Effector CD8-positive, alpha-beta T cell (primary cell): ENCODE measurements at places on chromosomes 5 and 9.

DNA sequence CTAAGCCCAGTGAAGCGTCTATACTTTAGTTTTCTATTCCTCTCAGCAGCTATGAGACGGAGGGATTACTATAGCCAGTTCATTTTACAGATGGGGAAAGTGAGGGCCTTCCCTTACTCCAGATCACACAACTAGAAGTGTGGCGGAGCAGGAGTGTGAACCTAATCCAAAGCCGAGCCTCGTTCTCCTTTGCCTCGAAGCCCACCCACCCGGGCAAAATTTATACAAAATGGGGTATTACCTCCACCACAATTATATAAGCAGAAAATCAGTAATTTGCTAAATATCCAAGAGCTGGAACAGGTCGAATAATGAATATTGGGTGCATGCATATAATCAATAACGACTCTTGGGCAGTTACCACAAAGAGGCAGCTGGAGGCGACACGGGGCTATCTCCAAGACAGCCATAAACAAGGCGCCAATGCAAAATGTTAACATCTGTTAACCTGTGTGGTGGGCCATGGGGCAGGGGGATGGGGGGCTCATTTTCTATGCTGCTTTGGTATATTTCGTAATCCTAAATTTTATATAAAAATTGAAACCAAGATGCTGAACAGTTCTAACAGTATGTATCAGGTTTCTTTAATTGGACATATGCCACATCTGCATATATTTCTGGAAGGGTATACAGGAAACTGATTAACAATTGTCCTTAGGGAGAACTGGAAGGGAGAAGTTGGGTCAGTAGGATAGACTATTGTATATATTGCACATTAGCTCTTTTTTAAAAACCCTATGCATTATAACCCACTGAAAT, 1.2 kb upstream of the RNF44 start:
- DNase-seq = no peak

GRCh38 chr9:37251452-37251851, 131.1 kb downstream of the ZCCHC7 start:
- no peak for DNase-seq

- DNase-seq = no peak
Observed at GRCh38 chr9:132498531-132499210, 83.7 kb upstream of the BARHL1 start.

DNA sequence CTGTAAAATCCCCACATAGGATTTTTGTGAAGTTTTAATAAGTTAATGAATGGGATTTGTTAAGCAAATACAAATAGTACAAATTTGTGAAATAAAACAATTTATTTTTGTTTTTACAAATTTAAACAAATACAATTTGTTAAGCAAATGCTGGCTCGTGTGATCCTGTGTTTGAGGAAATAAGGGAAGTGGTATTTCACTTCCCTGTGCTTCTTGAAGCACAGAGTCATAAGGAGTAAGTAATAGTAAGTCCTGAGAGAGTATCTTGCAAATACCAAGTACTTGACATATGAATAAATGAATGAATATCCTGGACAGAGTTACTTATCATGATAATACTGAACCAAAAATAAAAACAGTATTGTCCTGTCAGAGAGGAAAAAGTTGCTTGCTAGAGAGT, 9.1 kb downstream of the SMIM3 start:
- DNase-seq = no peak

- no peak for DNase-seq
Observed at GRCh38 chr9:69400470-69400869, 75.5 kb downstream of the ENTREP1 start.

DNA sequence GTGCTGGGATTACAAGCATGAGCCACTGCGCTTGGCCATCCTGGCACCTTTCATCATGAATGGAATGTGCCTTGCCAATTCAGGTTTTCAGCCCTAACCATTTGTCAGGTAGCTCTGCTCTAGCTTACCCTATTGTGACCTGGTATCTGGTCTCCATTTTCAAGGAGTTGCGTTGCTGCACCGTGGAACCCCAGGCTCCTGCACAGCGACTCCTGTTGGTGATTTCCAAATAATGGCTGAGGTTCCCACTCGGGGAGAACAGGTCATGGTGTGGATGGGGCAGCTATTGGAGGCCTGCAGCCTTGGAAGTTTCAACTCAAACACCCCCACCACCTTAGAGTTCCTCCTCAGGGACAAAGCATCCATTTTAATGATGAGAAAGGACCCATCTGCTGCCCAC, 18.7 kb upstream of the CTSV start:
- DNase-seq = no peak

- DNase-seq = no peak
Observed at GRCh38 chr5:172801179-172801671, 30.2 kb upstream of the DUSP1 start.
